ENCODE measurements at places on chromosomes 16 and 17.

GRCh38 chr16:78289844-78290277, 190.4 kb downstream of the WWOX start:
- DNase-seq, result no peak

GRCh38 chr17:75232786-75233185, 27.3 kb downstream of the NUP85 start:
- DNase-seq, result no peak

DNA sequence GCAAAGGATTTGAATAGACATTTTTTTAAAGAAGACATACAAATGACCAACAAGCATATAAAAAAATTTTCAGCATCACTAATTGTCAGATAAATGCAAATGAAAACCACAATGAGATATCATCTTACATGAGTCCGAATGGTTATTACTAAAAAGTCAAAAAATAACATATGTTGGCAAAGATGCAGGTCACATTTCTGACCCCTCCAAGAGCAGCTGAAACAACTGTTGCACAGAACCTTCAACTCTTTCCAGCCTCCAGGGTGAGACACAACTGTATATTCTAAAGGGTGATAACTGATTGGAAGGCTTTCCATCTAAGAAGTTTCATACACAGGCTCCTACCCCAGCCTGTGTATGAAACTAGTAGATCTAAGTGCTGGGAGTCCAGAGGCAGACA, 51.9 kb downstream of the SLFN5 start:
- no peak for DNase-seq

DNA sequence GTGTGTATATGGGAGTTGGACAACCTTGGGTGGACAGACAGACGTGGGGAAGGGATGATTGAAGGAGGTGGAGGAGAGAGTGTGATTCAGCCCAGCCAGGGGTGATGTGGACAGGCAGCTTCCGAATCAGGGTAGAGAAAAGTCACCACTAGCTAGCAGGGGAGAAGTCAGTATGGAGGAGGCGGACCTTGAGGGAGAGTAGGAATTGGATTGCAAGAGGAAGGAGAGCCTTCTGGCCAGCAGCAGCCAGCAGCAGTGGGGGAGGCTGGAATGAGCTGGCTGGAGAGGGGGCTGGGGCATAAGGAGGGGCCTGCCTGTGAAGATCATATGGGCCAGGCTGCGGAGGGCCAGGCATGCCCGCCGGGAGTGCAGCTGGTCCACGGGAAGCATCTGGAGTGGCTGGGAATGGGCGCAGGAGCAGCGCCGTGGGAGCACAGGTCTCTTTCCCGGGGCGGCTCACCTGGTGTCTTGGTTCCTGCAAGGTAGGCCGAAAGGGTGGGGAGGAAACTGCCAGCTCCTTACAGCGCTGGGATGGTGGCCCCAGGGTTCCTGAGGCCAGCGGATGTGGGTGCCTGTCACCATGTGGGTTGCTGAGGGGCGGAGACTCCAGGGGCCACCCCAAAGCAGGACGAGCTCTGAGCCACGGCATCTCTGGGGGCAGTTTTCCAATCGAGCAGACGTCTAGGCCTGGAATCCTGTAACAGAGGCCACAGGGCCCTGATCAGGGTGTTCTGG, 235.3 kb downstream of the SEC14L1 start:
- no peak for DNase-seq

GRCh38 chr17:76024353-76024752, 2.8 kb downstream of the EVPL start:
- DNase-seq, result no peak

- DNase-seq, result no peak
These were observed 86.4 kb downstream of the N4BP1 start for GRCh38 chr16:48523415-48524204.

- no peak for DNase-seq
These were observed 61.6 kb downstream of the TIMM22 start for GRCh38 chr17:1058423-1059130.

DNA sequence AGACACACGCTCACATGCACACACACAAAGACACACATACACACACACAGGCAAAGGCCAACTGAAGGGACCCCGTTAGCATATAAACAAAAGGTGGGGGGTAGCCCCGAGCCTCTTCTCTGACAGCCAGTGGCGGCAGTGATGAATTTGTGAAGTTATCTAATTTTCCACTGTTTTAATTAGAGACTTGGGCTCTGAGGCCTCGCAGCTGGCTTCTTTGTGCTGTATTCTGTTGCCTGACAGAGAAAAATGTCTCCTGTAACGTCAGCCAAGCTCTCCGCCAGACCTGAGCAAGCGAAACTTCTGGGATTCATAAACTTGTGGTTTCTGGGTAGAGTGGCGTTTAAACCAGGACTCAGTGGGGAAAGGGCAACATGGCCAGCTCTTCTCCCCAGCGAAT, 113.9 kb upstream of the FOXF1 start:
- DNase-seq, result no peak

- no peak for DNase-seq
These were observed 38.1 kb downstream of the LGALS9 start for GRCh38 chr17:27669136-27669535.

DNA sequence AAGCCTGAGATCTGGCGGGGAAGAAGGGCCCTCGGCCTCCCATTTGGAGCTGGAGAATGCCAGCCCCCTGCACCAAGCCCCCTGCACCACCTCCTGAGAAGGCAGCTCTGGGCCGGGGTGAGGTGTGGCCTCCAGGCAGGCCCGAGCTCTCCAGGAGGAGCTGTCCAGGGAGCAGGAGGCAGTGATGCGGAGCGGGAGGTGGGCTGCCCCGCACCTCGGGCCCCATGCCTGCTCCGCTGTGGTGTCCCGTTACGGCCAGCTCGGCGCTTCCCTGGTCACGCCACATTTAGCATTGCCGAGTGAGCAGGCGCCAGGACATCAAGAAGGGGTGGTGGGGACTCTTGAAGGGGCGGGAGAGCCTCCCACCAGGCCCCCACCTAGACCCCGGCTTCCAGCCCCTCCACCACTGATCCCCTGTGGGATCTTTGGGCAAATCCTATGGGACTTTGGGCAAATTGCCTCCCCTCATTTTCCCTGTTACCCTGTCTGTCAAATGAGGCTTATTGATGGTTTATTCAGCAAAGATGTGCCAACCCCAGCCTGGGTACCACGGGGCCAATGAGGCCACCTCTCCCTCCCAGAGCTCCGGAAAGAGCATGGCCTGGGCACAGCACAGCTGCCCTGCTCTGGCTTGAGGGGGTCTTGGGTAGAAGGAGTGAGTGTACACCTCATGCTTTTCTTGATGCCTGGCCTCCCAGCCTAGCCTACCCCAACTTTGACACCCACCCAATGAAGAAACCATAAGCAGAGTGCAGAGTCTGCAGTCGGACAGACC, 15.3 kb downstream of the FOXN1 start:
- no peak for DNase-seq

DNA sequence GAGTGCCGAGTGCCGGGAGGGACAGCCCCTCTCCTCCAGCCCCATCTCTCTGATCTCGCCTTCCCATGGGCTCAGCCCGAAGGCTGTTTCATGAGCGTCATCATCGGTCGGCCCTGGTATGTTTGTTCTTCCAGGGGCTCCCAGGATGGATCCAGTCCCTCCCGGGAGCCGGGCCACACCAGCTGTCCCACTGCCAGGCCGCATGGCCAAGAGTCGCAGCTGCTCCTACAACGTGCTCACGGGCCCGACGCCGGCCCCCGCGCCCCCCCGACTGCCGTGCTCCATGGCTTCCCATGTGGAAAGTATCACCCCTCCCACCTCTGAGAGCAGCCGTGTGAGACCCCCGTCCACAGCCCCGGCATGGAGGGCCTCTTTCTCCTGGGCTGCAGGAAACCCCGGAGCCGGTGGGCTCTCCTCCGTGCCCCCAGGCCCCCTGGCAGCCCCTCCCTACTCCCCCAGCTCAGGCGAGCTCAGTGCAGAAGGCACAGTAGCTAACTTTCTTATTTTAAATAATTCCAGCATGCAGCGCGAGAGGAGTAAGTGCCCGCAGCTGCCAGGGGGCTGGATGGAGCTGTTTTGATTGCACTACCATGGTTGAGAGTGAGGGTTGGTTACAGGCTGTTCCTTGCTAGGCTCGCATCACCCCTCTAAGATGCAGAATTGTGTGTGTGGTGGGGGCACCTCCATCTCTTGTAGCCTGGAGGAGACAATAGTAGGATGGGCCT, 26.6 kb upstream of the GSE1 start:
- no peak for DNase-seq

- DNase-seq, result no peak
These were observed 85.7 kb downstream of the TIMM22 start for GRCh38 chr17:1082579-1082978.

DNA sequence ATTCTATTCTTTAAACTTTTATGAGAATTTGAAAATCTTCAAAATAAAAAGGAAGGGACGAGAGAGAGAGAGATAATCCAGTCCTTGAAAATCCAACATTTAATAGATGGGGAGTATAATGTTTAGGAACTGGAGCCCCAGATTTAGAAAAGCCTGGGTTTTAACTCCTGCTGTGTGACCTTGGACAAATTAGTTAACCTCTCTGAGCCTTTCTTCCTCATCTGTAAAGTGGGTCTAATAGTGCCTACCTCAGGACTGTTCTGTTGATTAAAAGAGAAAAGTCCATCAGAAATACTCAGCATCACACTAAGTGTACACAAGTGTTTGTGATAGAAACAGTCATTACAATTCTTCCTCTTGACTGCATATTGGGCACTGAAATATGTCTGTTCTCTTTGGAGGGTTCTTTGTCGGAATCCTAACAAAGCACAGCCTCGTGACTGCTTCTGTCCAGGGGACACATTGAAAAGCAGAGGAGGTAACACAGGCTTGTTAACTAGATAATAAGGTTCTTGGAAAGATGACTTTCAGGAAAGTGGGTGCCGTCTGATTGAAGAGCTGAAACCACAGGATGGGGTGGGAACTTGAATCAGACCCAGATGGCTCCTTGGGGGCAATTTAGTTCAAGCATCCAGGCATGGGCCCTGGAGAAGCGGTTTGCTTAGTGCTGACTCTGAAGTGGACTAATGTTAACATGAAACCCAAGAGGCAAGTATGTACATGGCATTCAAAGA, 128.2 kb downstream of the CLEC16A start:
- no peak for DNase-seq

- no peak for DNase-seq
These were observed 15.4 kb upstream of the MRPL38 start for GRCh38 chr17:75920045-75920560.

GRCh38 chr17:9199571-9200551, 178.6 kb downstream of the NTN1 start:
- no peak for DNase-seq

GRCh38 chr17:39305978-39306377, 80.2 kb upstream of the STAC2 start:
- DNase-seq, result no peak

DNA sequence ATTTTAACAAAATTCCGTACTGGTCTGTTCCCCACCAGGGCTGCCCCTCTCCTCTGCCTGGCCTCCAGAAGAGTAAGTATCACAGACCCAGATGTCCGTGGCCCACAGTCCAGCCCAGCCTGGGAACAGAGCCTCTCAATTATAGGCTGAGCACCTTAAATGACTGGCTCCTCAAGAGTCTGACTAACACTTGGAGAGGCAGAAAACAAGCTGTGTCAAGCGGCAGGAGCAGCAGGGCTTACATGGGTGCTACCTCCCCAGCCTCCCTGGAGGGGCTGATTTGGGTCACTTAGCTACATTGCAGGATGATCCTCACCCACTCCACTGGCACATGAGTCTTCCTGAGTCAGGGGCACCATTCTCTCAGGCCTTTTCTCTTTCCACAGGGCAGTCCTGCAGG, 209.7 kb downstream of the COPRS start:
- DNase-seq, result no peak

DNA sequence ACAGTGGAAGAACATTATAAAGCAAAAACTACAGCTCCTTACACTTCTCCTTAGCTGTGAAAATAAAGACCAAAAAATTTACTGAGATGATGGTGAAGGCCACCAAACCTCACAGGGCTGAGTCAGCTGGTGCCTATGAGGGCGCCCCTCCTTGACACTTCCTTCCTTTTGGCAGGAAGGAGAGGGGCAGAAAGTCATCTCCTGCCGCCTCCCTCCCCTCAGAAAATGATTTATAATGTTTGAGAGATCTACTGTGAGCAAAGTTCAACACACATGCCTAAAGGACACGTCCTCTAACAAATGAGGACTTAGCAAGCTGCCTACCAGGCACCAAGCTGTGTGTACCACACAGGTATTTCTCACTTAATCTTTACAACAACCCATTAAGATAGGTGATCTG, 245.7 kb downstream of the PRKCA start:
- no peak for DNase-seq

GRCh38 chr16:72827866-72828265, 220.1 kb downstream of the ZFHX3 start:
- no peak for DNase-seq

- DNase-seq, result no peak
These were observed 8.2 kb downstream of the RHBDF1 start for GRCh38 chr16:63998-64913.

DNA sequence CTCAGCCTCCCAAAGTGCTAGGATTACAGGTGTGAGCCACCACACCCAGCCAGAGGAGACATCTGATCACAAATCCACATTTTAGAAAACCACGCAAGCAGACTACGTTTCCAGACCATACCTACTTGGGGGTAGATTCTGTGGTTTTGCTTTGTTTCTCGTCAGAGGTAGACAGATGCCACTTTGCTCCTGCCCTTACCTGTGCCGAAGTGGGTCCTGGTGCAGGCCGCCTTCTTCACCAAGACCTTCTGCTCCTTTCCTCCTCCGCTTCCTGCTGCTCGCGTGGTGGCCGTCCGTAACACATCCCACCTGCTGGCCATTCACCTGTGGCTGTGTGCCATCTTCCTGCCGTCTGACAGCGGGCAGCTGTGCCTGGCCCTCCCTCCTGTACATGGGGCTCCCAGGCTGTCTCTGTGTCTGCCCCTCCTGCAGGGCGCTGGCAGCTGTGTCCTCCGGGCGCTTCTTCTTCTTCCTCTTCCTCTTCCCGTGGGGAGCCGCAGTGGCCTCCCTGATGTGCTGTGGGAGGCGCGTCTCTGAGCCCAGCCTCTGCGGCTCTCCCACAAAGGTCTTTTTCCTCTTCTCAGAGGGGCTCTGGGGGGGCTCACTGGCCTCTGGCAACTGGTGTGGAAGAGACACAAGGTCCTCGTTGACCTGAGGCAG, 21.2 kb upstream of the CYTH1 start:
- DNase-seq, result no peak

DNA sequence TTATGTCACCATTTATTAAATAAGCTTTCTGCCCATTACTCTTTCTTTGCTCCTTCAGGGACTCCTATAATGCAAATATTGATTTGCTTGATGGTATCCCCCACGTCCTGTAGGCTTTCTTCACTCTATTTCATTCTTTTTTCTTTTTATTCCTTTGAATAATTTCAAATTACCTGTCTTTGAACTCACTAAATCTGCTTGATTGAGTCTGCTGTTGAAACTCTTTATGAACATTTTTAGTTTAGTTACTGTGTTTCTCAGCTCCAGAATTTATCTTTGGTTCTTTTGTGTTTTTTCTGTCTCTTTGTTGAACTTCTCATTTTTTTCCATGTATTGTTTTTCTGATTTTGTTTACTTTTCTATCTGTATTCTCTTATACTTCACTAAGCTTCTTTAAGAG, 254.4 kb upstream of the CCL2 start:
- no peak for DNase-seq

Measured in NCI-H1417 treated with DMSO at 0.1 percent for 48 hours (cell line).